ENCODE measurements at places on chromosomes 13 and 19.

DNA sequence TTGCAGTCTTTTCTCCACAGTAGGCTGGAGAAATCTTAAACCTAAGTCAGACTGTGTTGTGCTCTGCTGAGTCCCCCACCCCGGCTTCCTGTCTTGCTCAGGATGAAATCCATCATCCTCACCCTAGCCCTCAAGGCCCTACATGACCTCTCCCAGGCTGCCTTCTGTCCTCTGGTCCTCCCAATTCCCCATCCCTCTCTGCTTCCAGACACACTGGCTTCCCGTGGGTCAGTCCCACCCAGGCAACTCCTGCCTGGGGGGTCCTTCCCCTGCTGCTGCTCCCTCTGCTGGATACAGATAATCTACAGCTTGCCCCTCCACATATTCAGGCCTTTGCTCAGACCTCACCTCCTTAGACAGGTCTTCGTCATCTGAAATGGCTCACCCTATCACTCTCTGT is 18.4 kb upstream of the CBY2 start:
- DNase-seq, result no peak

- no peak for DNase-seq
These were observed 39.5 kb downstream of the COMP start for GRCh38 chr19:18751571-18751970.

- DNase-seq, result no peak
These were observed 10.5 kb upstream of the GJA3 start for GRCh38 chr13:20171364-20171763.

DNA sequence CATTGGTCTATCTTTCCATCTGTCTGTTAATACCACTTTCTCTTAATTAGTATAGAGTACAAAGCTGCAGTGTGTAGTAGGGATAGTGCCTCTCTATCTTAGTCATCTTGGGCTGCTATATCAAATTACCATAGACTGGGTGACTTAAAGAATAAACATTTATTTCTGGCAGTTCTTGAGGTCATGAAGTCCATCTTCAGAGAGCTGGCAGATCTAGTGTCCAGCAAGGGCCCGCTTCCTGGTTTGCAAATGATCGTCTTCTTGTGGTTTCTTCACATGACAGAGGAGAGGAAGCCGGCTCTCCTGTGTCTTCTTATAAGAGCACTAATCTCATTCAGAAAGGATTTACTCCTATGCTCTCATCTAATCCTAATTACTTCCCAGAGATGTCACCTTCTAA is 6.1 kb downstream of the ZNF700 start:
- no peak for DNase-seq

- DNase-seq, result no peak
These were observed at the start of gene EXOC3L2 for GRCh38 chr19:45245334-45245787. EXOC3L2 (minus strand) TSS chr19:45245407; CDS start chr19:45239045, 6,362 bp downstream.

GRCh38 chr19:10654610-10655456 is 687 bp downstream of the ILF3 start:
- peak; percentile 89 for DNase-seq

GRCh38 chr19:11091703-11092153 is 2.5 kb downstream of the LDLR start:
- DNase-seq, result no peak

DNA sequence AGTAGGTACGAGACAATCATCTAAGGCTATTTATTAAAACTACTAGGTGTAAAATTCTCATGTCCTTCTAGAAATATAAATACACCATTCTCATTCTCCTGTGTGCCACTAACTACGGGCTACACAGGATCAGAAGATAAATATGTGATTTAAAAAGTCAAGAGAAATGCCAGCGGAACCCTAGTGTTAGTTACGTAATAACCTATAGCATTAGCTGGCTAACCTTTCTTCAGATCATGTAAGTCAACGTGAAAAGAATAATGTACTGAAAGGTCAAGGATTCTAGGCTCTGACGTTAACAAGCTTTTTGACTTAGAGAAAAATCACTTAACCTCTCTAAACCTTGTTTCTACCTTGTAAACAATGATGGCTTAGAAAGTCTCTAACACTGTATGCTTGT is 121.8 kb downstream of the RGCC start:
- no peak for DNase-seq

DNA sequence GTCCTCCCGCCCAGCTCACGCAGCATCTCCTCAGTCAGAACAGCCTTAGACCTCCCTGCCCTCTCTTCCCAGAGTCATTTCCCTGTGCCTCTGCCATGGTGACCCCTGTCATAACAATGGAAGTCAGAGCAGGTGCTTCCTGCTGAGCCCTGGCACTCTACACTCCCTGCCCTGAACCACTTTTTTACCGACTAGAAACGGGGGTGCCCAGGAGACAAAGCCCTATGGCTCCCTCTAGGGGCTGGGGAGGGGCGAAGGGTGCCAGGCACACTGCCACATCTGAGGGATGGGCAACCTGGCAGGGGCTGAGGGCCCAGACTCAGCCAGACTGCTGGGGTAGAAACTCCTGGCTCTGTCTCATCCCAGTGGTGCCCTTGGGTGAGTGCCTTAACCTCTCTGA is 16.4 kb downstream of the ZNF574 start:
- DNase-seq, result no peak

DNA sequence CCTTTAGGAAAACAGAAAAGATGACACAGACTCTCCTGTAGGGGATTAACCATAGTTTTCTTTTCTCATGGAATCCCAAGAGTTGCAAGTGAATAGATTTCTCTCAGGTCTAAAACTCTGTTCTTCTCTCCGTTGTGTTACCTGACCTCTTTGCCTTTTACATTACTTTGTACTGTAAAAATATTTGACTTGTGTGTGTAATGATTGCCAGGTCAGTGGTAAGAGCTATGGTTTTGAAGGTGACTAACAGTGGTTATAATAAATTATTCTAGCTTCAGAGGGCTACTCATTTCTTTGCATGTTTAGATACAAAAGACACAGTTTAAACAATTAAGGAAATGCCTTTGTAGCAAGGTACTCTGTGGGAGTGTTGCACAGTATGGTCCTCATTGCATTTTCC is 23.0 kb upstream of the PSG2 start:
- no peak for DNase-seq

DNA sequence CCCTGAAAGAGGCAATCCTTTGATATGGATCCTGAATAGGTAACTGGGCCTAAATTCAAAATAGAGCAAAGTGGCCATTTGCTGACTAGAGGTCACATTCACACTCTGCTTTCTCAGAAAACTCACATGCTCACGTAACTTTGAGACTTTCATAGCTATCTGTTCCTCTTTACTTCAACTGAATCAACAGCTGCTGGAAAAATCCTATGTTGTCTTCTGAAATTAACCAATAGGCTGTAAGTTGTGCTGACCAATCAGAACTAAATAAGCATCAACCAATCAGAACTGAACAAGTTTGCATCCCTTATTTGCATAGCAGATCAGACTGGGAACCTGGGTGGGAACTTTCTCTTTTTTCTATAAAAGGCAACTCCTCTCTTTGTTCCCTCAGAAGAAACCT is 24.0 kb upstream of the TBC1D4 start:
- no peak for DNase-seq

DNA sequence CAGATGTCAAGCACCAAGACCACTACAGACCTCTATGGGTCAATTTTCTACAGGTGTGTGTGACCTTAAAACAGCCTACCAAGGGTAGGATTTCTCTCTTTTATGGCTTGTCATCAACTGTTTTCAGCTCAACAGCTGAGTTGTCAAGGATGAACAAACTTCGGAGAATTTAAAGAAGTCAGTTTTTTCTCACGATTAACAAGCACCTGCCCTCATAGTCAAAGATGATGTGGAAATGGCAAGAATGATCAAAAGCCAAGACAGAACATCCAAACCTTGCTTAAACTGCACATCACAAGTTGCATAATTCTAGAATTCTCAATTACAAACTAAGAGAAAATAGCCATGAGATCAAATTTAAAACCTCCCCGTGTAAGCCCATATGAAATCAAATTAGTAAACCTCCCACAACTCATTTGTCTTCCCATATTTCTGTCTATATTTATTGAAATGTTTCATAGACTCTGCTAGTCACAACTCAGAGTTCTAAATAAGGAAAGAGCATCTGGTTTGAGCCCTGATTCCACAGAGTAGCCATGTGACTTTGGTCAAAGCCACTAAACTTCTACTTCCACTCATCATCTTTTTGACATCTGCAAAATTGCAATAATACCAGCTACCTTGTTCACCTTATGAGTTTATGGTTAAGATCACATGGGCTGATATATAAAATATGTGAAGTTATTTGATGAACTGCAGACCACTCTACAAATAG is 521.5 kb upstream of the HTR2A start:
- DNase-seq, result no peak

DNA sequence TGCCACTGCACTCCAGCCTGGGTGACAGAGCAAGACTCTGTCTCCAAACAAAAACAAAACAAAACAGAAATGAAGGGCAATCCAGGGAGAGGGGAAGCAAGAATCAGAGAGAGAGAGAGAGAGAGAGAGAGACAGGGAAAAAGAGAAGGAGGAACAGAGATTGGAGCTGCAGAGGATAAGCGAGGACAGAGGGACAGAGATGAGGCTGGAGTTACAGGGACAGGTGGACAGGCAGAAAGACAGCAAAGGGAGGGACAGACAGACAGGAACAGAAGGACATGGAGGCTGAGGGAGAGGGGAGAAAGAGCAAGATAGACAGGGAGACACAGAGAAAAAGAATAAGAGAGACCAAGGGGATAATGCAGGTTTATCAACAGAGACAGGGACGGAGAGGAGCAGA is 1.3 kb upstream of the CRX start:
- DNase-seq, result no peak

- DNase-seq, result no peak
These were observed 50.7 kb downstream of the B3GLCT start for GRCh38 chr13:31250435-31250834.

DNA sequence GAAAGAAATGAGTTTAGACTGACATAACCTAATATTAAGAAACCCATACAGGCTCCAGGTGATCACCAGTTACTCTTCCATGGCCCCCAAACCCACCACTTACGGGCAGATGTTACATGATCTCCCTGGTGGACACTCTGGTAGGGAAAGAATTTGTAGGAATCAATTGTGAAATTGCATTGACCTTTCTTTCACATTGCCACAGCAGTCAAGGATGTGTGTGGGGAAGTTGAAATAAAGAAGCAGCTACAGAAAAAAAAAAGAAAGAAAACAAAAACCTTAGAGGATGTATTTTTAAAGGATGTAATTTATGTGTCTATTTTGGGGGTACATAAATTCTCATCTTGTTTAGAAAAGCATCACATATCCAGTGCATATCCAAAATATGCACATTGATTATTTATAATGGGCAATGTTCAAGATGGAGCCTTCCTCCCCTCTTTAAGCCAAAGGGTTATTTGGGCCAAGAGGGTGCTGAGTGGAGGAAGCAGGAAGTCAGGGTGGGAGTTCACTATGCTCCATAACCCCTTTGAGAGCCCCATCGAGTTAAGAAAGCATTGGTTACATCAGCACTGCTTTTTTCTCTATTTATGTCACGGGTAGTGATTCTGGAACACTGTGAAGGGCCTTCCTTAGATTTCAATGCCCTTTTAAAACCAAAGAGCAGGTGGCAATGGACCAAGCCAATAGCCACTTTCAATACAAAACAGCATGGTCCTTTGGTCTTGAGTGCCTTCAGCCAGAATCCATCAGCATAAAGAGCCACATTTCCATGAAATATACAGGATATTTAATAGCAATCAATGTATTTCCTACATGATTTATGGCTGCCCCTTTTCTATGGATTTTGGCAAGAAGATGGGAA is 169.6 kb downstream of the LACC1 start:
- no peak for DNase-seq

DNA sequence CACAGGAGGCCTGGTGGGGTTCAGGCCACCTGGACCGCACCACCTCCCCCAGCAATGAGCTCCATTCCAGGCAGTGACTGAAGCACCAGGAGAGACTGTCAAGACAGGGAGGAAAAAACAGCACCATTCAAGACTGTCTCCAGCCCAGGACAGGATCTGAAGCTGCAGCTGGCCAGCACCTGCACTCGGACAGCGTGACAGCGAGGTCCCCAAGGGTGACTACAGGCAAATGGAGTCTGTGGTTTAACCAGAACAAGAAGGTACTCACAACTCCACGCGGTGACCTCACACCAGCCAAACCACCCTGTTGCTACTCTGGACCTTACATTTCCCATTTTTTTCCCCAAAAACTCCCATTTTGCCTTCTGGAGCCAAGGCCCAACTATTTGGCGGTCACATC is 9.8 kb downstream of the MED26 start:
- DNase-seq, result no peak

GRCh38 chr19:13507053-13507611 is 853 bp upstream of the CACNA1A start:
- DNase-seq, result peak; percentile 59

DNA sequence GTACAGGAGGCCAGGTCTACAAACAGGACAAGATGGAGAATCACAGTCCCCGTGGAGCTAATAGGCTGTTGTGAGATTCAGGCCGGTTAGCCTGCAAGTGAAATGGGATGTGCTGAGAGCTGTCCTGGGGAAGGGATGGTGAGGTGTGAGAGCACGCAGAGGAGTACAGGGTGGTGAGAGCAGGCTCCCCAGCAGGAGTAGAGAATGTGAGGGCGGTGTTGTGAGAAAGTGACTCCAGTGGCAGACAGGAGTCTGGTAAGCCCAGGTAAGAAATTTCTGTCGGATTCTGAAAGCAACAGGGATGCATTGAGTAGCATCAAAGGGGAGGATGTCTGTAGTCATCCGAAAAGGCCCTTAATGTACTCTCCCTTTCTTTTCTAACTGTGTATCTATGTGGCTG is 50.7 kb upstream of the GPR183 start:
- DNase-seq, result no peak

Measured in H1 (cell line).